ENCODE measurements at places on chromosomes 13 and 19.

- DNase-seq, result peak; percentile 12
Measured at GRCh38 chr13:37226971-37227370, 121.5 kb upstream of the CSNK1A1L start.

GRCh38 chr19:56690670-56691069 is 19.1 kb upstream of the ZNF835 start:
- DNase-seq, result no peak

- DNase-seq, result no peak
Measured at GRCh38 chr19:31804668-31805067, 455.4 kb upstream of the TSHZ3 start.

GRCh38 chr19:16290692-16291091 is 33.9 kb upstream of the KLF2 start:
- DNase-seq, result no peak

GRCh38 chr19:46428239-46429135 is at the start of gene PNMA8C:
PNMA8C (minus strand) TSS chr19:46428936; CDS start chr19:46428359, 577 bp downstream.
- no peak for DNase-seq

DNA sequence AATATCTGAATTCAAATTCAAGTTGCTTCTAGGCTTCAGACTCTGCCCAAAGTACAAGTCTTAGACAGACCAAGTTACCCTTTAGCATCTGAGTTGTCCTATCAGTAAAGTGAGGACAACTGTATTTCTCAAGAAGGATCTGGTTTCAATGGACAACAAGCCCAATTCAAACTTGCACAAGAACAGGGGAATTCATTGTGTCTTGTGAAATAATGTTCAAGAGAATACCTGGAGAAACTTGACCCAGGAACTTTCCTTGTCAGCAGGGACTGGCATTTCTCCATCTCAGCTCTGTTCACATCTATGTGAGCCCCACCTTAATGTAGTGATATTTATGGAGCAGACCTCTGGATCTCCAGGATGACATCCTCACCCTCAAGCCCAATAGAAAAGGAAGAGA is 894.9 kb upstream of the SLC10A2 start:
- no peak for DNase-seq

- DNase-seq, result no peak
Measured at GRCh38 chr19:8021374-8021773, 15.9 kb upstream of the ELAVL1 start.

DNA sequence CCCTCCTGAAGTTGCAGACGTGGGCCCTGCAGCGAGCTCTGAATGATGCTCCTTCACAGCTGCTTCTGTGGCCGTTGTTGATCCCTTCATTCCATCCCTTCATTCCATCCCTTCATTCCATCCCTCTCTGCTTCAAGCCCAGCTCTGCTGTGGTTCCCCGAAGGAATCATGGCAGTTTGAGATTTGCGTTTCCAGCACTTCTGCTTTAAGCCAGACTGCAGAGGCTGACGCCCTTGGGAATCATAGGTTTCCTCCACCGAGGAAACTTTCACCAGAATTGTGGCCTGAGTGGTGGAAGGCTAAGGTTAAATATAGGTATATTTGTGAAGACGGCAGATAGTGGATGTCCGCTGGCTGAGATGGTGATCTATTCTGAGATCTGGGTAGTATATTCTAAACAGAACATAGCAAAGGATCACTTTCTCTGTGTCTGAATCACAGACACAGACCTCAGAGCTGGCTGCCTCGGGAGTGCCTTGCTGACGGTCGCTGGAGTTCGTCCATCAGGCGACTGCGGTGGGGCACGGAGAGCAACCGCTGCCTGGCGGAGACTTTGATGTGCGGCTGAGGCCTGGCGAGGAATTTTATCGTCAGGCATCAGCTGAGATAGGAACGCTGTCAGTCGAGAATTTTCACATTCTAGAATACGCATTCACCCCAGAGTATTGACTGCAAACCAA is 42.8 kb upstream of the DCUN1D2 start:
- DNase-seq, result no peak

- DNase-seq, result no peak
Measured at GRCh38 chr19:3346677-3347353, 19.6 kb upstream of the NFIC start.

GRCh38 chr13:105567951-105568525 is 967.4 kb downstream of the EFNB2 start:
- DNase-seq, result no peak

GRCh38 chr13:99280166-99280565 is 22.0 kb upstream of the GPR18 start:
- no peak for DNase-seq

GRCh38 chr13:50030315-50030714 is 15.1 kb downstream of the KCNRG start:
- DNase-seq, result no peak

DNA sequence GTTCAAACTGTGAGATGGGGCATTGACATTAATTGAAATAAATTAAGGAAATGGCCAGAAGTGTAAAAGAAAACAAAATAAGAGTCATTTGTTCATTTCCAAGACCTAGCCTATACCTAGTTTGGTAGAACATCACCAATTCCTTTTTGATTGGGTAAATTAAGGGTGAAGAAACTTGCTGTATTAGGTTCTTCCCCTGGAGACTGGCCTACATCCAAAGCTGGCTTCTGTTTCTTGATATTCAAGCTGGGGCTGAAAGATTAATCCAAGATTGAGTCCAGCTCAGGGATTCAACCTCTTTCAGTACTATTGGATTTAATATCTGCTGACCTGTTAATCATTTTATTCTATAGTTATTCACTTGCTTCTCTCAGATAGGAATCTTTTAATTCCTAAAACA is 183.2 kb downstream of the GPC6 start:
- no peak for DNase-seq

DNA sequence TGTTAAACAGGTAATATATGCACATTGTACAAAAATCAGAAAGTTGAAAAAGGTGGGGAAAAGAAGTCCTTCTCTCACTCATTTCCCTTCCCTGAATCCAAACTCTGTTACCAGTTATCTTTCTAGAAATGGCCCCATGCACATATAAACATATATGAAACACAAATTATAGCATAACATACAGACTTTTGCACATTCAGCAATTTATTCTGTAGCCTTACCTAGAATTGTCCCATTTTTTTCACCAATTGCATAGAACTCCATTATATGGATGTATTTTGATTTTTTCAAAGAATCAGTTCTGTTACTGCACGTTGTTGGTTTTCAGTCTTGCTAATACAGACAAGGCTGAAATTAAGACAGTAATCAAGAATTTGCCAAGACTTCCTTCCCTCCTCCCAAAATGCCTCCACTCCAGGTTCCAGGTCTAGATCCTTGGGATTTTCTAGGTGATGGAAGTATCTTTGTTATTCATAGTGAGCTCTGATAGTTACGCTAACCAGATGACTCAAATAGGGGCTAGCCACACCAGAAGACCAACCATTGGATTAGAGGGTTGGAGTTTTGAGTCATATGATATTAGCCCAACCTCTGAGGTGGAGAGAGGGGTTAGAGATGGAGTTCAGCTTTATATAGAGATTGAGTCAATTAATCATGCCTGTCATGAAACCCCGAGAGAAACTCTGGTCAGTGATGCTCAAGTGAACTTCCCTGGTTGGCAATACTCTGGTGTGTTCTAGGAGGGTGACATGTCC is 30.7 kb downstream of the GPR180 start:
- no peak for DNase-seq

DNA sequence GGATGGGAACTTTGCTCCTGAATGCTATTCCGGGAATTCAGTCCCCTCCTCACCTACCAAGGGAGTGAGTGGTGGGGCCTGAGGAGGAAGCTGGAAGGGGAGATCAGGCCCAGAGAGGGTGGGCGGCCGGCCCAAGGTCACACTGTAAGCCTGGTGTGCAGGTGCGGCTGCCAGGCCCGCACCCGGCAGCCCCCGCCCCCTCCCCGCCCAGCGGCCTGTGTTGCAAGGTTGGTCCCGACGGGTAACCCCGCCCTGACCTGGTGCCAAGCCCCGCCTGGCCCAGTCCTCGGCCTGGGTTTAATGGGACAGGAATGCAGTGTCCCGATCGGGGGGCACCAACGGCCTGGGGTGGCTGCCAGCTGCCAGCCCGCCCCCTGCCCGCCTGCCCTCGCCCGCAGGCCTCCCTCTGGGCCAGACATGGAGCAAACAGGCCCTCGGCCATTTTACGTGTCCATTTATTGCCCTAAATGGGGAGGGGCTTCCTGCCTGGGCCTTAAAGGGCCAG is 5.5 kb downstream of the ZBTB7A start:
- DNase-seq, result peak; percentile 68

- DNase-seq, result no peak
Measured at GRCh38 chr13:26459276-26460131, 98.0 kb upstream of the WASF3 start.

GRCh38 chr19:18611327-18612050 is 1.2 kb upstream of the TMEM59L start:
- DNase-seq, result no peak

DNA sequence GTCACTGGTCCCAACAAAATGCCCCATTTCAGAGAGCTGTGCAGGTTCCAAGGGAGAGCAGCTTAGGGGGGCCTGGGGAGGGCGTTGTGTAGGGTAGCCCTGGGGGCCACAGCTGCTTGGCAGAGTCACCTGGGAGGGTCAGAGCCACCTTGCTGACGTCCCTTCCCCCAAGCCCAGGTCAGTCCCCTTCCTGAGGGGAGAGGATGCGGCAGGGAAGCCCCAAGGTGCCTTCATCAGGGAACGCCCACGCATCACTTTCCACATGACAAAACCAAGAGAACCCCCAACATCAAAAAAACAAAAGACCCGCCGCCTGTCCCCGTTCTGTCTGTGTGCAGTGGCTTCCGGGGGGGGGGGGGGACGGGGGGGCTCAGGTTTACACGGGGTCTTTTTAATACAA is 5.3 kb upstream of the UQCR11 start:
- DNase-seq, result no peak

GRCh38 chr19:35717665-35718344 is at the start of gene KMT2B:
KMT2B (plus strand) TSS chr19:35718003; CDS start chr19:35718019, 16 bp downstream.
- peak; percentile 99 for DNase-seq

DNA sequence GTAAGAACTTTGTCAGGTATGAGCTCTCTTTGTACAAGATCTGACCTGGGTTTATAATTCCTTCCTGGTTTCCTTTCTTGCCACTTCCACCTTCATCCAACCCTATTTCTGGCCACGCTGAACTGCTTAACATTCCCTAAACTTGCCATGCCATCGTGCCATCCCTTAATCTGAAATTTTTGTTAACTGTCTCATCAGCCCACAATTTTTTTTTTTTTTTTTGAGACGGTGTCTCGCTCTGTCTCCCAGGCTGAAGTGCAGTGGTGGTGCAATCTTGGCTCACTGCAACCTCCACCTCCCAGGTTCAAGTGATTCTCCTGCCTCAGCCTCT is 144.6 kb downstream of the GGACT start:
- no peak for DNase-seq

DNA sequence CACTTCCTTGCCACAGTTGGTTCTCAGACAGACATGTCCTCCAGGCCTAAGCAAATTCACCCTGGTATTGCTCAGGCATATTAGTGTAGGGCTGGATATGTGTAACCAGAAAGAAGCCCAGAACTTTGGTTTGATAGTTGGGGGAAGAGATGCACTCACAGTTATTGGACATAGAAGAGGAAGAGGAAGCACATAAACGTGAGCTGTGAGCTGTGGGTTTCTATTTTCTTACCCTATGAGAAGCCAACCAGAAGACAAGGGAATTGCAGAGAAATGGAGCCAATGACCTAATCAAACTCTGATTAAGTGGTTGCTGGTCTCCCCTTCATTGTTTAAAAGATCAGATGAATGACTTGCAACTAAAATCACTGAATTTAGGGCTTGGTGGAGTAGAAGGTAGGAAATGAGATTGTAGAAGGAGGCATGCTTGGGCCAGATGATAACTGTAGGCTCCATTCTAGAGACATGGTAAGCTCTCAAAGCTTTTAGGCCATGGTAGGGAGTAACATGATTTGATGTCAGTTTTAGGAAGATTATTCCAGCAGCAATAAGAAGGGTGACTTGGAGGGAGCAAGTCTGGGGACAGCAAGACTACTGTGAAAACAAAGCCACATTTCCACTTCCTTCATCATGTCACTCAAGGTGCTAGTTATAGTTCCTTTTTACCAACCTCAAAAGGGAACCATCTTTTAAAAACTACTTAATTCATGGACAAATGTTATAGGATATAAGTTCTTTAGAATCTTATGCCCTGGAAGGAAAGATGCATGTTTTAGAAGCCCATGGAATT is 24.1 kb upstream of the WDFY2 start:
- DNase-seq, result no peak

DNA sequence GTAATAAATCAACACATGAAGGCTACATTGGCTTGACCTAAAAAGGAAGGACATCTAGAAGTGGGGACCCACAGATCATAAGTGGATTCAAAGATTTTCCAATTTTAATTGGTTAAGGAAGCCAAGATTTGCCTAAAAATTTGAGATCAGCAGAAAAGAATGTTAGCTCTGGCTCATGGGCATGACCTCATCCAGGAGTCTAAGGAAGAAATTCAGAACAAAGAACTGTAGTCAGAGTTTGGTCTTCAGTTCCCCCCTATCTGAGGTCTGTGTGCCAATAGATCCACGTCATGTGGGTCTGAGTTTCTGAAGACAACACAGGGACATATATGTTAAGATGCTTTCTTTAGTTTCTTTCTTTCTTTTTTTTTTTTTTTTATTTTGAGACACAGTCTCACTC is 648.8 kb upstream of the SPRY2 start:
- no peak for DNase-seq

DNA sequence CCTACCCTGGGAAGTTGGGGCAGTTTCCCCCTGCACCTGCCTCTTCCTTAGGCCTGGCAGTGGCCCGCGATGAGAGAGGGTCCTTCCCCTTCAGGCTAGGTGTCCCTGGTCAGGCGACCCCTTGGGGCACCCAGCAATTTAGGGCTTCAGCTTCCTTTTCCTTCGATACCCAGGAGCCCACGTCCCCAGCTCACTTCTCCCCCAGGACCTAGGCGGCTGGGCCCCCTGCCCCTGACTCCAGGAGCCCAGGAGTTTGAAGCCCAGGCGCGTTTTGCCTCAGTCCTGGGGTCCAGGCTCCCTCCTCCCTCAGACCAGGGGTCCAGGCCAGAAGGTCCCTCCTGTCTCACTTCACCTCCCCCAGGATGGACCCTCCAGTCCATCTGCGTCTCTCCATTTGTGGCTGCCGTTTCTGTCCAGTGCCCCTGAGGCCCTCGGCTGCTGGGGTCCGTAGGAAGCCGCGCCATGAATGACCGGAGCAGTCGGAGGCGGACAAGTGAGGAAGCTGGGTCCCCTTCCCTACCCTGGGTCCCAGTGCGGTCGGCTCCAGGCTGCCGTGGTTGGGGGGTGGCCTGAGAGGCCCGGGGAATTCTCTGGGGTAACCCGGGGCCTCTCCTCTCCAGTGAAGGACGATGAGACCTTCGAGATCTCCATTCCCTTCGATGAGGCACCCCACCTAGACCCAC is 714 bp downstream of the CCDC106 start:
- DNase-seq, result no peak

GRCh38 chr19:49085868-49086232 is 599 bp downstream of the SNRNP70 start:
- no peak for DNase-seq

GRCh38 chr13:109357751-109358471 is 428.5 kb downstream of the IRS2 start:
- no peak for DNase-seq

All from RWPE1 (cell line).